Mesenchymal stem cell (in vitro differentiated cells and primary cell): ENCODE measurements at places on chromosomes 6 and 20.

GRCh38 chr6:111763381-111763780 lies 109.9 kb downstream of the FYN start:
- H3K27ac ChIP-seq = no peak overlapping the region
- DNase-seq = no peak
- peaks cover 16% of the 10 kb centered on the region for H3K4me1 ChIP-seq
- H3K4me3 ChIP-seq = no peak overlapping the region
- H3K36me3 ChIP-seq = peaks cover 3% of the 10 kb centered on the region

DNA sequence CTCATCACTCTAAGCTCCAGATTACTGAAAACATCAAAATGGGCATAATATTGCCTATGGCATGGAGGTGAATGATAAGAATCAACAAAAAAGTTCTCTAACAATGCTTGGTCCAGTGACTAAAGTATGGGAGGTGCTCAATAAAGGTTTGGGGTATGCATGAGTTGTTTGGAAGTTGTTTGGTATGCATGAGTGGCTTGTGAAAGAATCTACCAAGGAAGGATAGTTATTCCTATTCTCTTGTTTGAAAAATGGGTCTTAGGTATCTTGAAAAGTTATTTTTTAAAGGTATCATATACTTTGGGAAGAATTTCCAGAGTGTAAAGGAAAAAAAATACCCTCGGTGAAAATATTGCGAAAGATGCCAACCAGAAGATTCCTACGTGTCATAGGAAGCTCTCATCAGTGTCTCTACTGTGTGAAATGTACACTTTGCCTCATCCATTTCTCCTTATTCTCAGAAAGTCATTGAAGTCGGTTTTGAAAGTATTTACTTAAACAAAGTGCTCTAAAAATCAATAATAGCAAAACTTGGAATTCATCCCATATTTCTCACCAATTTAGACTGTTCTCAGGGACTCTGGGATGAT lies 449.8 kb downstream of the ADGRB3 start:
- H3K4me1 ChIP-seq = peaks cover 2% of the 10 kb centered on the region
- no peaks in the 10 kb centered on the region for H3K27me3 ChIP-seq
- H3K27ac ChIP-seq = peak overlapping the region; percentile 82
- no peak for DNase-seq

GRCh38 chr20:1934156-1934555 lies 38.9 kb downstream of the SIRPA start:
- H3K4me3 ChIP-seq = no peak overlapping the region
- DNase-seq = peak; percentile 74
- H3K27me3 ChIP-seq = no peaks in the 10 kb centered on the region
- no peak overlapping the region for H3K27ac ChIP-seq

- no peak for DNase-seq
- no peaks in the 10 kb centered on the region for H3K4me1 ChIP-seq
- H3K36me3 ChIP-seq = no peaks in the 10 kb centered on the region
Measured at GRCh38 chr6:82511546-82511945, 147.9 kb downstream of the TPBG start.

DNA sequence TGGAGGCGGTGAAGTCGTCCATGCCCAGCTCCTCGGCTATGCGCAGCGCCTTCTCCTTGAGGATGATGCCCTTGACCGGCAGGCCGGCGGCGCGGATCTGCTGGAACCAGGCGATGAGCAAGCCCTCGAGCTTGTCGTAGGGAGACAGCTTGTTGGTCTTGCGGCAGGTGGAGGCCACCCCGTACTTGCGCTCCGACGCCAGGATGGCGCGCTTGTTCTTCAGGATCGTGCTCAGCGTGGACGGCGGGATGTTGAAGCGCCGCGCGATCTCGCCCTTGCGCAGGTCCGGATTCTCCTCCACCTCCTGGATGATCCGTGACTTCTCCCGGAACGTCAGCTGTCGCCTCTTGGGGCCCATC lies 435 bp downstream of the CENPB start:
- H3K4me1 ChIP-seq = peaks cover 32% of the 10 kb centered on the region
- DNase-seq = peak; percentile 69
- H3K36me3 ChIP-seq = peaks cover 29% of the 10 kb centered on the region
- H3K27me3 ChIP-seq = no peaks in the 10 kb centered on the region
- no peak overlapping the region for H3K27ac ChIP-seq

DNA sequence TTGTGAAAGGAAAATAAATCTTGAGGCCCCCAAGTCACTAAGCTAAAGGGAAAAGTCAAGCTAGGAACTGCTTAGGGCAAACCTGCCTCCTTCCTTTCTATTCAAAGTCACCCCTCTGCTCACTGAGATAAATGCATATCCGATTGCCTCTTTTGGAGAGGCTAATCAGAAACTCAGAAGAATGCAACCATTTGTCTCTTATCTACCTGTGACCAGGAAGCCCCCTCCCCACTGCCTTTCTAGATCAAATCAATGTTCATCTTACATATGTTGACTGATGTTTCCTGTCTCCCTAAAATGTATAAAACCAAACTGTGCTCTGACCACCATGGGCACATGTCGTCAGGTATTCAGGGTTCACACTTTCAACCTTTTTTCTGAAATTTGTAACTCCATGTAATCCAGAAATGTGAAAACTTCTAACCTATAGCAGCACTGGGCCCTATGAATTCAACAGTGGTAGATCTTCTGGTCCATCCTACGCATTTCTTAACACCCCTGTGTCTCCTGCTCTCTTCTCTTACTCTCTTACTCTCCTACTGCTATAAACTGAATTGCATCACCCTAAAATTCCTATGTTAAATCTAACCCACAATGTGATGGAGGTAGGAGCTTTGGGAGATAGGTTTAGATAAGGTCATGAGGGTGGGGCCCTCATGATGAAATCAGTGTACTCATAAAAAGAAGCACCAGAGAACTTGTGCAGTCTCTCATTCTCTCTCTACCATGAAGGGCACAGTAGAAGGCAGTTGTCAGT lies 89.3 kb downstream of the EPB41L2 start:
- no peak for DNase-seq
- no peak overlapping the region for H3K4me3 ChIP-seq
- peaks cover 2% of the 10 kb centered on the region for H3K4me1 ChIP-seq
- H3K27me3 ChIP-seq = no peaks in the 10 kb centered on the region

GRCh38 chr20:36591854-36592641 lies 13.5 kb upstream of the RAB5IF start:
- H3K27me3 ChIP-seq = peaks cover 17% of the 10 kb centered on the region
- peak; percentile 59 for DNase-seq
- peak overlapping the region; percentile 36 for H3K27ac ChIP-seq
- H3K36me3 ChIP-seq = no peaks in the 10 kb centered on the region
- H3K4me3 ChIP-seq = no peak overlapping the region

DNA sequence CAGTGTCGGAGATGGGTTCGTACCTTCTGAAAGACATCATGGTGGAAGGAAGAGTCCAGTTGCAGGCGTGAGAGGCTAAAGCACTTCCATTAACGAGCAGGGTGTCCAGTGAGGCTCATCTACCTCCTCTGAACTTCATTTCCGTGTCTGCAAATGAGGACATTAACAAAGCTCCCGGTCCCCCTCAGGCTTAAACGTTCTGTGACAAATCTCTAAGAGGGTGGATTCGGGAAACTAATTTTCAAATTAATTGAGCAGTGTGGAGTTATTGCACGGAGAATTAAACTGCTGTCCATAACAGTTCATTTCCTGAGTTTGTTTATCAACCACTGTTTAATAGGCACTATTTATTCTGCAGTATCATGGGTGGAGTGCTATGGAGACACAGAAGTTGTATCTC lies 68.2 kb downstream of the TRMT6 start:
- H3K4me1 ChIP-seq = no peaks in the 10 kb centered on the region
- peaks cover 49% of the 10 kb centered on the region for H3K27me3 ChIP-seq
- no peak overlapping the region for H3K4me3 ChIP-seq
- no peaks in the 10 kb centered on the region for H3K36me3 ChIP-seq

DNA sequence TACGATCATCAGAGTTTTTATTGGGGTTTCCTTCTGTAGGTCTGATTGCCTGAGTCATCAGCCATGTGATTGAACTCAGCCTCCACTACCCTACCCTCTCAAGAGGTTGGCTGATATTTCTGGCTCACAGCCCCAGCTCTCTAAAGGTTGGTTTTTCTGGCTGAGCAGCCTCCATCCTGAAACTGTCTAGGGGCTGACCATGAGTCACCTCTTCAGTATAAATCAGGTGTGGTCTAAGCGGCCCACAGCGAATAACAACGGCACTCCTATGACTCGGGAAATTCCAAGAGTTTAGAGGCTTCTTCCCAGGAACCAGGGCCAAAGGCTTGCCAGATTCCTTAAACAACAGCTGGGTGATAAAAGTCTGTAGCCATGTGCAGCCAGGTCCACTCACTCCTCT lies 115.5 kb downstream of the SOD2 start:
- DNase-seq = no peak
- H3K36me3 ChIP-seq = no peaks in the 10 kb centered on the region
- no peak overlapping the region for H3K4me3 ChIP-seq
- no peaks in the 10 kb centered on the region for H3K27me3 ChIP-seq
- no peaks in the 10 kb centered on the region for H3K4me1 ChIP-seq

DNA sequence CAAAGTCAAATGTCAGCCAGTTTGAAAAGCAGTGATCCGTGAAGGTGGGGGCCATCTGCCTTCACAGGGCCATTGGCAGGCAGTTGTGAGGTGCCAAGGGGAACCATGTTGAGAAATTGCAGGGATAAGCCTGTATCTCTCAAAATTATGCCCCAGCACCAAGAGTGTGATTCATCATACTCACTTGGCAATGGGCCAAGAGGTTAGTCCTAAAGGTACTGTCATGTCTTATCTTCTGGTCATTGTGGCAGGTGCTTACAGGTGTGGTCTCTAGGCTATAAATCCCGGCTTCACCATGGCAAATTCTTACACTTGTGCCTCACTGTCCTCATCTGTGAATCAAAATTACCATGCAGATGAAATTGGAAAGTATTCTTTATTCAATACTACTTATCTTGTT lies 150.7 kb upstream of the LAMP5 start:
- DNase-seq = no peak
- no peaks in the 10 kb centered on the region for H3K27me3 ChIP-seq
- H3K36me3 ChIP-seq = peaks cover 24% of the 10 kb centered on the region
- H3K27ac ChIP-seq = no peak overlapping the region
- H3K4me1 ChIP-seq = peaks cover 7% of the 10 kb centered on the region
- no peak overlapping the region for H3K4me3 ChIP-seq

GRCh38 chr20:40646361-40646760 lies 42.7 kb downstream of the MAFB start:
- H3K4me3 ChIP-seq = no peak overlapping the region
- DNase-seq = no peak
- H3K36me3 ChIP-seq = no peaks in the 10 kb centered on the region
- no peak overlapping the region for H3K27ac ChIP-seq
- H3K27me3 ChIP-seq = peaks cover 16% of the 10 kb centered on the region

GRCh38 chr6:287489-287860 lies 4.8 kb upstream of the DUSP22 start:
- no peaks in the 10 kb centered on the region for H3K4me1 ChIP-seq
- peaks cover 4% of the 10 kb centered on the region for H3K27me3 ChIP-seq
- H3K36me3 ChIP-seq = no peaks in the 10 kb centered on the region
- H3K27ac ChIP-seq = no peak overlapping the region
- no peak for DNase-seq
- no peak overlapping the region for H3K4me3 ChIP-seq

GRCh38 chr6:89199579-89199978 lies 17.6 kb downstream of the GABRR1 start:
- H3K27me3 ChIP-seq = peaks cover 19% of the 10 kb centered on the region
- no peaks in the 10 kb centered on the region for H3K4me1 ChIP-seq
- no peak overlapping the region for H3K4me3 ChIP-seq
- no peaks in the 10 kb centered on the region for H3K36me3 ChIP-seq

DNA sequence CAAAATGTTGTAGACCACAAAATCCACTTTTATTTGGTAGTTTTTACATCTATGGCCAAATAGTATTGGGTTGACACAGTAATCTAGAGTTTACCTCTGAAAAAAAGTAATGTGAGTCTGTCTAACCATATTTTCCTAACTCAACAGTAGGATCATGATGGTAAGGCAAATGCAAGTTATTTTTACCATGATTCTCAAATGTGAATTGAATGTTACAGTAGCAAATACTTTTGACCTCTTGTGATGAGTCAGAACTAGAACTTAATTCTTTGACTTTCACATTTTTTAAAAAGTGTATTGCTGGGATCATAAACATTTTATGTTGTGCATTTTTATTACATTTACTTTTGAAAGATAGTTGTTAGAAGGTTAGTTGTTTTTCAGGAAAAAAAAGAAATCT lies 22.0 kb downstream of the RNF146 start:
- no peak overlapping the region for H3K27ac ChIP-seq
- H3K4me1 ChIP-seq = no peaks in the 10 kb centered on the region
- H3K4me3 ChIP-seq = no peak overlapping the region
- DNase-seq = peak; percentile 43
- H3K36me3 ChIP-seq = peaks cover 82% of the 10 kb centered on the region

DNA sequence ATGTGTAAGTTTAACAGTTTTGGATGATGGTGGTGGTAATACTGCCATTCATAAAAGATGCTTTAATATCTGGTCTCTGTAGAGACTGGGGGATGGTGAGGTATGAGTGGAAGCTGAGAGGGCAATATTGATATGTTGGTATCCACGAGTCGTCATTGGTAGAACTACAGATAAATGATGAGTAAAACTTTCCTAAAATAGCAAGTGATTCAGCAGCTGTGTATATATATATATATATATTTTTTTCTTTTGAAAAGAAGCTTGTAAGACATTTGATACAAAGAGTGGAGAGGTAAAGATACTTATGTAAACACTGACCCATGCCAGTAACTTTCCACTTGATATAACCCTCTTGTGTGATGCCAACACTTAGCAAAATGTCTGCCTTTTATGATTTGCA lies 41.7 kb upstream of the CITED2 start:
- no peak overlapping the region for H3K4me3 ChIP-seq
- H3K27me3 ChIP-seq = no peaks in the 10 kb centered on the region
- H3K36me3 ChIP-seq = no peaks in the 10 kb centered on the region
- no peaks in the 10 kb centered on the region for H3K4me1 ChIP-seq
- DNase-seq = peak; percentile 45

- H3K27me3 ChIP-seq = peaks cover 8% of the 10 kb centered on the region
- H3K36me3 ChIP-seq = no peaks in the 10 kb centered on the region
- H3K4me1 ChIP-seq = peaks cover 21% of the 10 kb centered on the region
Measured at GRCh38 chr20:24668384-24668702, 198.9 kb downstream of the SYNDIG1 start.
